Hematopoietic multipotent progenitor cell treated with erythropoietin and hydrocortisone succinate and interleukin-3 and kit ligand, for 15 days (in vitro differentiated cells): ENCODE measurements at places on chromosomes 1 and 21.
A peak's percentile ranks its signal among the peaks of the same experiment; 100 is the strongest.

DNA sequence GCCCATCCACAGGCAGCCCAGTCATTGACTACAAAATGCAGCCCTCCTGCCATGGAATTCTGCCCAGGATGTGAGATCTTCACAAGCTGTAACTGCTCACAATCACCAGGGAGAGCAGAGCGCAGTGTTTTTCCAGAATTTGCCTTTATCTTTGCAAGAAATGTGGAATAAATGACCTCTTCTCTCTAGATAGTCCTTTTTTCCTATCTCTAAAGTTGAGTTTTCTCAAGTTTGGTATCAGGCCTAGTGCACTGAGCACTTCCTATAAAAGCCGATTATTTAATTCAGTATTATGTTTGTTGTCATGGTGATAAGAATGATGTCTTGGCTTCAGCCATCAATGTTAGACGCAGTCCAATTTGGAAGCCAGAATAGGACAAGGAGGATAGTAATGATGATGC is 246.9 kb upstream of the IRF2BP2 start:
- no peak for DNase-seq

DNA sequence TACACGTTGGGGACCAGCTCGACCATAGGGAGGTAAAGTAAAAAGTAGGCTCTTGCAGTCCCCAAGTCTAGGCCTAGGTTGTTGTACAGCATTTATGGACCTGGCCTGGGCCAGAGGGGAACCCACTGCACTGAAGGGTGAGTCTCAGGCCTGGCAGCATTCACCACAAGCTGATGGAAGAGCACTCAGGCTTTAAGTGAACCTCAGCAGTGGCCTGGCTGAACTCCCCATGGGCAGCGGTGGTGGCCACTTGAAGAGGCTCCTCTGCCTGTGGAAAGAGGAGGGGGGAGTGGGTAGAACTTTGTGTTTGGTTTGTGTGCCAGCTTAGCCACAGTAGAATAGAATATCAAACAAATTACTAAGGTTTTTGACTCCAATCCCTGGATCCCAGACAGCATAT is 176.2 kb upstream of the PRMT6 start:
- no peak for DNase-seq

GRCh38 chr1:46793126-46793525 is 5.7 kb upstream of the CYP4B1 start:
- no peak for DNase-seq

DNA sequence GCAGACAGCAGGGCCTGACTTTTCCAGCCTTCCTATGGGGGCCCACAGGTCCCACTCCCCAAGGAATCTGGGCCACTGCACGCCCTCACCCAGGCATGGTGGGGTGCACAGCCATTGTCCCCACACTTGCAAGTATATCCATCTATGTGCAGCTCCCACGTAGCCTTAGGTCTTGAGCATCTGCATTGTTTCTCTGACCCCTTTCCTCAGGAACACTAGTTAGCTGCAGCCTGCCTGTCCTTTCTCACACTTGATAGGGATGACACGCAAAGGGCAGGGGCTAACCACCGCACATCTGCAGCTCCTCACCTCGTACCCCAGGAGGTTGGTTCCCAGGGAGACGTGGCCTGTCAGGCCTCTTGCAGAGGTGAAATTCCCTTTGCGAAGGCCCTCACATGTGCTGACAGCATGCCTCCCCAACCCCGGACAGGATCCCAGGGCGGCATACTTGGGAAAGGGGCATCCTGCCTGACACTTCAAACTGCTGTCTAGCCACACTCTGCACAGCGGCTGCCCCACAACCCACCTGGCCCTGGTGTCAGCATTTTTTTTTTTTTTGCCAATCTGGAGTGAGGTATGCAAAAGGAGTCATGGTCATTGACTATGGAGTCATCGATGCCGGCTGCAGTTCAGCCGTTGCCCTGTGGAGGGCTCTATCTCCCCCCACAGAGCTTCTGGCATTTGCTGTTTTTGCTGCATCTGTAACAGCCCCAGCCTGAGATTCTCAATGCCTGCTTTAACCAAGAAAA is 5.0 kb downstream of the JMJD4 start:
- DNase-seq = no peak

GRCh38 chr1:91454136-91454535 is 46.5 kb upstream of the CDC7 start:
- DNase-seq = no peak

DNA sequence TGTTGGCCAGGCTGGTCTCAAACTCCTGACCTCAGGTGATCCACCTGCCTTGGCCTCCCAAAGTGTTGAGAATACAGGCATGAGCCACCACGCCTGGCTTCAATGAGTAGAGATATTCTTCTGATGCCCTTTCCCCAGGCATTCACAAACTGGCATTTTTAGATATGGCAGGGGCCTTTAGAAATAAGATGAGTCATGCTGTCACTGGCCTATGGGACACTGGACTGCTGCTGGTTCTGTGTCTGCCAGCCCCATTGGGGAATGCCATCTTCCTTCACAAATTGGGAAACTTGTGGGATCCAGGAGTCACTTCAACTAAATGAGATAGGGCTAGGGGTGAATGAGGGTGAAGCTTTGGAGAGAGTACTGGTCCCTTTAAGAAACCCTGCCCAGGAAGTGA is 16.0 kb downstream of the KLHDC8A start:
- peak; percentile 66 for DNase-seq

GRCh38 chr1:98184856-98185255 is 264.0 kb upstream of the DPYD start:
- DNase-seq = no peak

- DNase-seq = no peak
Observed at GRCh38 chr1:230823426-230823825, 44.9 kb downstream of the C1orf198 start.

DNA sequence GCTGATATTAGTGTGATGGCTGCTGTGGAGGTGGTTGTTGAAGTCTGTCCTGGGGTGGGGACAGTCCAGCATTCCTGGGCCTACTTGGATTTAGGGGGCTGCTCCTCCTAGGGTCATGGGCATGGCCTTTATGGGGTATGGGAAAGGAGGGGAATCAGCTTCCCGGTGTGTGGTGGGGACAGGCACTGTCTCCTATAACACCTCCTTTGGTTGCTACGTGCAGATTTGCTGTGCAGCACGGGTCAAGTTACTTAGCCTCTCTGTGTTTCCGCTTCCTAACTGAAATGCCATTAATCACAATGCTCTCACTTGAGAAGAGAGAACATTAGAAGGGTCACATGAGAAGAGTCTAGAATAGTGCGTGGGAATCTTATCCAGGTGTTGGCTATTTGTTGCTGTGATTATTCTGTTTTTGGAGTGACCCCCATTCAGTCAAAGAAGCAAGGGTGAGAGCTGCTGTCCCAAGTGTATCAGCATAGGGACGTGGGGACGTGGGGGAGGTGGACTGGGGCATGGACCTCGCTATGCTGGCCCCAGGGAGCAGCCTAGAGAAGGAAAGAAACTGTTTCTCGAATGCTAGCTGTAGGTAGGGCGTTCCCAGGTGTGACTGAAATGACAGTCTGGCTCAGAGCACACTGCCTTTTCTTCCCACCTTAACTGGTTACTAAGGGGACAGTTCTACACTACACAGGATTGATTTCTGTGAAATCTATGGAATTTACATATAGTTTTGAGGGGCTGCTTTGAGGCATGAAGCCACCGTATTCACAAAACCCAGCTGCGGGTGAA is 19.9 kb downstream of the SOX13 start:
- DNase-seq = no peak

GRCh38 chr1:205500240-205501233 is 3.9 kb upstream of the CDK18 start:
- no peak for DNase-seq

DNA sequence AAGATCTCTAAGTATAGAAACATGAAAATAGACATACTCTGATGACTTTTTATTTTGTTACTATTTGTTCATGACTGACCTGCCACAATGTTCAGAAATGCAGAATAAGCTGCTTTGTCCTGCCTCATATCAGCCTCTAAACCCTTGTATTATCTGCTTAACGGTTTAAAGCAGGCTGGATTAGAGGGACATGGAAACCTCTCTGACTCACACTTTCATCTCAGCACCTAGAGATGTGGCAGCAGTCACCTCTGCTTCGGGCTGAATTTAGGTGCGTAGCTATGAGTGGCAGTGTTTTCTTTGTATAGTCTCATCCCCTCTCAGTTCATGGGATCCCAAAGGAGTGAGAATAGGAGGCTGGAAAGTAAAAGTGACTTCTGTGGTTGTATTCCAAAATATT is 255.4 kb downstream of the RGS7 start:
- no peak for DNase-seq

GRCh38 chr1:203101813-203102634 is 16.2 kb upstream of the MYOG start:
- no peak for DNase-seq

DNA sequence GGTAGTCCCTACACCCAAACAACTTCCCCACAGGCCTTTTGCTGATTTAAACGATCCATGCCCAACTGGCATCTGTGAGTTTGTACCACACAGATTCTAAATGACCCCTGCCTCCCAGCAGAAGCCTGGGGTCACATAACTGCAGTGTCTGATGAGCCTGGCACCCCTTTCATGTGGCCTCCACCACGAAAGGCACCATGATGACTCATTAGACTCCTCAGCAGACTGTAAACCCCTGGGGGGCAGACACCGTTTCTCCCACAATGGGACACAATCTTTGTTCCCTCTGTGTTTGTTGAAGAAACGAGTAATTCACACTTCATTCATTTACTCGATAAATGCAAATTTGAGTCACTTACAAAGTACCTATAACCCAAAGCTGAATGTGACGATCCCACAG is 81.6 kb downstream of the CCDC185 start:
- DNase-seq = no peak

DNA sequence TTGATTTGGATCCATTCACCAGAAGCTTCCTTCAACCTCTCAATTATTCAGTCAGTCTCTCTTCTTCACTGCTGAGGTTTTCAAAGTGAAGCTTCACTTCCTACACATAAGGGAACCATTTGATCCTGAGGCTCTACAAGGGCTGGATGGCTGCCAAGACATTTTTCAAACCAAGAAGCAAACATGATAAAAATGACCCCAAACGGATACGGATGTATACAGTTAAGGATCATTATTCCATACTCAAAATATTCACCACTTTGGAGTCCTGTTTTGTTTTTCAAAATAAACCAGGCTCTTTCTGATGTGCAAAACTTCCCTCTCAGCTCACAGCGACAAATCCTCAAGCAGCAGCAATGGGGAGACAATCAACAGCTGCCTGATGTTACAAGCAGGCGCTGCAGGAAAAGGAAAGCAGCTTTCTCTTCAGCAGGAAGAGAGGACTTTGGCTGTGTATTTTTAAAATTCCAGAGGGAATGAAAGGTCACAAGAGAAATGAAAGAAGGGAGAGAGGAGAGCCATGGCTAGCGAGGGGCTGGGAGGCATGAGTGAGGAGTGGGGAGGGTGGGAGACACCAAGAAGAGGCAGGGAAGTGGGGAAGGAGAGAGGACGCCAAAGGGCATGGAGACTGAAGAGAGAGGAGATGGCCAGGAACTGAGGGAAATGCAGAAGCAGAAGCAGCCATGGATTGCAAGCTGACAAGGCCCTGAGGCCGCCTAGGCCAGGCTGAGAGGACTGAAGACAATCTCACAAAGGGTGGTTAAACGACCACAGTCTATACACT is 145.4 kb downstream of the SLC45A1 start:
- DNase-seq = no peak

DNA sequence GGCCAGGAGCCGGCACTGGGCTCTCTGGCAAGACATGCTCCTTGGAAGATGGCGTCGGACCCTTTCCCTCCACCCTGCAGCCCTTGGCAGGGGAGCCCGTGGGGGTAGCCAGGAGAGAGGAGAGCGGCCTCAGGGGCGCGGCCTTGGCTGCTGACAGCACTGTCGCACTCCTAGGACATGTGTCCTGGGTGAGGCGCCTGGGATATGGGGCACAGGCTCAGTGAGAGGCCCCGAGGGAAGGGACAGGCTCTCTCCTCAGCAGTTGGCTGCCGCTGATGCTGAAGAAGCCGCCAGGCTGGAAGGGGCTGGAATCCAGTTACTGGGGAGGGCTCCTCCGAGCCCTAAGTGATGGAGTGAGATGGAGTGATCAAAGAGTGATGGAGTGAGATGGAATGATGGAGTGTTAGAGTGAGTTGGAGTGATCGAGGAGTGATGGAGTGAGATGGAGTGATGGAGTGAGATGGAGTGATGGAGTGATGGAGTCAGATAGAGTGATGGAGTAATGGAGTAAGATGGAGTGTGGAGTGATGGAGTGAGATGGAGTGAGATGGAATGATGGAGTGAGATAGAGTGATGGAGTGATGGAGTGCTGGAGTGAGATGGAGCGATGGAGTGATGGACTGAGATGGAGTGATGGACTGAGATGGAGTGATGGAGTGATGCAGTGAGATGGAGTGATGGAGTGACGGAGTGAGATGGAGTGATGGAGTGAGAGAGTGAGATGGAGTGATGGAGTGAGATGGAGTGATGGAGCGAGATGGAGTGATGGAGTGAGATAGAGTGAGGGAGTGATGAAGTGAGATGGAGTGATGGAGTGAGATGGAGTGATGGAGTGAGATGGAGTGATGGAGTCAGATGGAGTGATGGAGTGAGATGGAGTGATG is 27.6 kb upstream of the PKP1 start:
- no peak for DNase-seq

DNA sequence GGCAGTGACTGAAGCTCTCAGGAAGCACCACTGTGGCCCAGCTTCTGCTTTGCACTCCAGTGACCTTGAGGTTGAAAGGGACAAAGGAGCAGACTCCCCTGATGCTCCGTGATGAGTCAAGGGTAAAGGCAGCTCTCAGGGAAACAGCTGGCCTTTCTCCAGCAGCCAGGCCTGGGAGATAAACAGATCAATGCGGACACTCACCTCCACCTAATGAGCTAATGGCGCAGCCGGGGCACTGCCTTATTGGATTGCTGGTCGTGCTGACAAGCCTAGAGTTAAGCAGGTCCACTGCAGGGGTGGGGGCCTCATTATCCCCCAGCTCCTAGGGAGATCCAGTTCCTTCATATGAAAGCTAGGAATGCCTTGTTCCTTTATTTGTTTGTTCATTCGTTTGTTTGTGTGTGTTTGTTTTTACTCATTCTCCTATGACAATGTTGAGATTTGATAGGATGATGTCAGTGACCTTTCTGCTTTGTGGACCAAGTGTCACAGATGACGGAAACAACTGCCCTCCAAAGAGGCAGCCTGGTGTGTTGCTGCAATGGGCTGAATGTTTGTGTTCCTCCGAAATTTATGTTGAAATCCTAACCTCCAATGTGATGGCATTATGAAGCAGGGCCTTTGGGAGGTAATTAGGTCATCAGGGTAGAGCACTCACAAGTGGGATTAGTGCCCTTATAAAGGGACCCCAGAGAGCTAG is 141.4 kb upstream of the BEND5 start:
- no peak for DNase-seq

DNA sequence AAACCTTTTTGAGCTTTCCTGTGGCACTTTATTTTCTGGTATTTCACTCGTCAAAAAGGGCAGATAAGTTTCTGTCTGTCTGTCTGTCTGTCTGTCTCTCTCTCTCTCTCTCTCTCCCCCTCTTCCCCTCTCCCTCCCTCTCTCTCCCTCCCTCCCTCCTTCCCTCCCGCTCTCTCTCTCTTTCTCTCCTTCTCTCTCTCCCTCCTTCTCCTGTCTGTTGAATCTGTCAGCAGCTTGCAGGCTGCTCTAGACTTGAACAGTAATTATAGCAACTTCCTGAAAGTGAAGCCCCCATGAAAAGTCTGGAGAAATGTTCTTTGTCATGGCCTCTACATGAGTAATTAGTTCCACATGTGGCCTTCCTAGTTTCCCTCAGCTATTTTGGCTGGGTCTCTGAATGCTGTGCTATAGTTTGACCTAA is 275.2 kb upstream of the C1orf105 start:
- DNase-seq = no peak

GRCh38 chr1:156920233-156921052 is at the start of gene LRRC71:
TSS of gene LRRC71 (plus strand) at chr1:156920632. CDS start at chr1:156920804, 172 bp downstream.
- DNase-seq = peak; percentile 85
